ENCODE measurements at places on chromosomes 1 and 21.

GRCh38 chr1:189616893-189617292, 860.8 kb downstream of the BRINP3 start:
- DNase-seq, result no peak

- DNase-seq, result no peak
Measured at GRCh38 chr1:218250492-218250891, 34.6 kb upstream of the RRP15 start.

DNA sequence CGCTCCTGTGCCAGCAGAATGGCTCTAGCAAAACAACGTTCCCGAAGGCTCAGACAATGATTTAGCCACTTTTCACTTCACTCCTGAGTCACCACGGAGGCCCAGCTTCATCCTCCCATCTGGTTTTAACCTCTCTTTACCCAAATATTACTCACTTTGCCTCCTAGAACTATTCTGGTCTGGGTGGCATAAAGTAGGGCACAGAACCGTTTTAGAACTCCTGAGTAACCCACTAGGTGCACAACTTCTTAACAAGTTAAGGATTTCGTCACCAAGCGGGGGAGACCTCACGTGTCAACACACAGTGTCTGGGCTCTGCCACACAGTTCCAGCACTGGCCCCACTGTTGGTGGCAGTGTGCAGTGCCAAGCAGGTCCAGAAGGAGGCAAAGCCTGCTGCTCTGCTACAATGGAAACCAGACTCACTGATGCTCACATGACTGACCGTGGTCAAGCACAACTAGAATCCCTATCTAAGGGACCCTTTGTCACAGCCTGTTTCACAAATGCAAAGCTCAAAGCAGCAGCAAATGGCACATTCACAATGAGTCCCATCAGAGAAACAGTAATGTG, 121.7 kb downstream of the SIPA1L2 start:
- peak; percentile 86 for DNase-seq

- no peak for DNase-seq
Measured at GRCh38 chr1:232301246-232301645, 328.7 kb downstream of the SIPA1L2 start.

GRCh38 chr1:61043010-61043820, 39.1 kb upstream of the NFIA start:
- peak; percentile 66 for DNase-seq

GRCh38 chr1:99270646-99271045, 6.4 kb downstream of the PLPPR4 start:
- DNase-seq, result no peak

GRCh38 chr1:32082022-32082421, 9.3 kb downstream of the TMEM39B start:
- DNase-seq, result no peak

All from putamen (tissue), 1 donor.